ENCODE measurements at places on chromosomes 3 and 15. TPM values are rescaled to one million over a fixed set of nuclear protein-coding genes. Genes with fewer than 3 reads are reported as not detected.

Gene CLDN16
- 29.7 TPM for total RNA-seq

Gene MOBP
- total RNA-seq: not detected

- DNase-seq: no peak
These were observed at the start of gene CFAP92 for GRCh38 chr3:128993461-128994172. TSS of gene CFAP92 (minus strand) at chr3:128994076. CDS start at chr3:128993304, 772 bp downstream.

DNA sequence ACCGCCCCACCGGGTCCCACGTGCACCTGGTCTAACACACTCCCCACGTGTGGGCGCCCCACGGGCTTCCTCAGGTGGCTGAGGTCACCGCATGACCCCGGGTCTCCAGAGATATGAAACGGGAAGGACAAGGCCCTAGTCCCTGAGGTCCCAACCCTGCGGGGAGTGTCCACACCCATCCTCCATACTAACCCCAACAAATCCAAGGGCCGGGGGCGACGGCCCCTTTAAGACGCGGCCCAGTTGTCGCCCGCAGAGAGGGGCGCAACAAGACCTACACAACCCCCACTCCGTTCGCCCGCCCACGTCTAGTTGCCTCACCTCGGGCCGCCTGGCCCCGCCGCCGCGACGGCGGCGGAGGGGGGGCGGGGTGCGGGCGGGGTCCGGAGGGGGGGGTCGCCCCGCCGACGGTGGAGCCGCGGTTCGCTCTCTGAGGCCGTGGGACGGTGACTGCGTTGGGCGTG lies 396 bp downstream of the INO80 start:
- no peak for DNase-seq

- DNase-seq: no peak
These were observed 349.7 kb downstream of the TUSC7 start for GRCh38 chr3:117059067-117059955.

GRCh38 chr3:23117856-23118255 lies 85.3 kb upstream of the UBE2E2 start:
- no peak for DNase-seq

DNA sequence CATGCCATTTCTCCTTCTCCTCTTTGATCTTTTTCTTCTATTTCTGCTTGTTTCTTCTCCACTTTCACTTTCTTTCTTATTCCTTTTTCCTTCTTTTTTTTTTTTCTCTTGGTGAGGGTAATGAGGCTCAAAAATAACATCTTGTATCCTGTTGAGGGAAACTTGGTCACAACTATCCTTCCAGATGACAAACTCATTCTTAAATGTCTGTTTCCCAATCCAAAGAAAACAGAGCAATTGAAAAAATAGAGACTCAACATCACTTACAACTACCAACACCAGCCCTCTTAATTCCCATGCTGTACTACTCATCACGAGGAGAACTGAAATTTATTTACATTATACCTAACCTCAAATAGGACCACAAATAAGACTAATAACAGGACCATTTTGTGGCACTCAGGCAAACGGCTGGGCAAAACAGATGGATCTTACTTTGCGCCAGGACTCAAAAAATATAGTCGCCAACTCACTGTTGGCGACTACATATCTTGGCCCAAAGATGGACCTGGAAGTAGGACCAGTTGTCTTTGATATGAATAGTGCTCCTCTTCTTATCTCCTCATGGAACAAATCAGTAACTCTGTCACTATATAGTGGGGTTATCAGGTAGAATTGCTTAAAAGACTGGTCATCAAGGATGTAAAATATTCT lies 343.9 kb downstream of the ZBTB20 start:
- DNase-seq: no peak

- no peak for DNase-seq
These were observed 165.1 kb downstream of the LSAMP start for GRCh38 chr3:116280130-116280740.
